ENCODE measurements at places on chromosomes 6 and 20.
A peak's percentile ranks its signal among the peaks of the same experiment; 100 is the strongest.

DNA sequence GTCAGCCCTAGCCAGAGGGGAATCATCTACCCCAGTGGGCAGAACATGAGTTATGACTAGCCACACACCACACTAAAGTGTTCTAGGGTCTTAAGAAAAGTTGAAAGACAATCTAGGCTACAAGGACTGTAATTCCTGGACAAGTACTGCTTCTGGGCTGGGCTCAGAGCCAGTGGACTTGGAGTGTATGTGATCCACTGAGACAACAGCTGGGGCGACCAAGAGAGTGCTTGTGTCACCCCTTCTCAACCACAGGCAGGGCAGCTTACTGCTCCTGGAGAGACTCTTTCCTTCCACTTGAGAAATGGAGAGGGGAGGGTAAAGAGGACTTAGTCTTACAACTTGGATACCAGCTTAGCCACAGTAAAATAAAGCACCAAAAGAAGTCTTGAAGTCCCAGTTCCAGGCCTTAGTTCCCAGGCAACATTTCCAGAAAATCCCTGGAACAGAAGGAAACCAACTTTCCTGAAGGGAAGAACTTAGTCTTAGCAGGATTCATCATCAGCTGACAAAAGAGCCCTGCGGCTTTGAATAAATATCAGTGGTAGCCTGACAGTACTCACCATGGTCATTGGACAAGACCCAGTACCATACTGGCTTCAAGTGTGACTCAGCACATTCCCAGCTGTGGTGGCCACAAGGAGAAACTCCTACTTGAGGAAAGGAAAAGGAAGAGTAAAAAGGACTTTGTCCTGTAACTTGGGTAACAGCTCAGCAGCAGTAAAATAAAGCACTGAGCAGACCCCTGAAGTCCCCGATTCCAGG lies 355.1 kb upstream of the ADGRB3 start:
- no peak for DNase-seq

GRCh38 chr6:155306958-155307357 lies 7.3 kb downstream of the TFB1M start:
- no peak for DNase-seq

DNA sequence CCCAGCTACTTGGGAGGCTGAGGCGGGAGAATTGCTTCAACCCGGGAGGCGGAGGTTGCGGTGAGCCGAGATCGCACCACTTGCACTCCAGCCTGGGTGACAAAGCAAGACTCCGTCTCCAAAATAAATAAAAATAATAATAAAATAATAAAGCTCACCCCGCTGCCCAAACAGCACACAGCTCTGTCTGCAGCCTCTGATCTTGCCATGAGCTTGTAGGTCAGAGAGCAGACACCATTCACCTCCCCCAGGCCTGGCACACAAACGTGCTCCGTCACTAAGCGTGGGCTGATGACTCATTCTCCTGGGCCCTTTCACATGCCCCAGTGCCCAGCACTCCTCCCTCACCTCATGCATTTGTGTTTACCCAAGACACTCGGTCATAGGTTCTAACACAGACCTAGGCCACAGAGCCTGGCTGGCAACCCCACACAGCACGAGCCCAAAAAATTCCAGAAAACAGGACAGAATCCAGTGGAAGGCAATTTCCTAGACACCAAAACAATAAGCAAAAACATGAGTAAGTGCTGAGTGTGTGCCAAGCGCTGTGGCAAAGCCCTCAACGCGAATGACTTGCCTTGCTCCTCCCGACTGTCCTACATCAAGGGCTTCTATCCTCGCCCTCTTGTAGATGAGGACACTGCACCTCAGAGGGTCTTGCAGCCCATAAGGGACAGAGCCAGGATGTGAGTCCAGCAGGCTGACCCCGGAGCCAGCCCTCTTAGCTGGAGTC lies 18.0 kb downstream of the ATP9A start:
- no peak for DNase-seq

DNA sequence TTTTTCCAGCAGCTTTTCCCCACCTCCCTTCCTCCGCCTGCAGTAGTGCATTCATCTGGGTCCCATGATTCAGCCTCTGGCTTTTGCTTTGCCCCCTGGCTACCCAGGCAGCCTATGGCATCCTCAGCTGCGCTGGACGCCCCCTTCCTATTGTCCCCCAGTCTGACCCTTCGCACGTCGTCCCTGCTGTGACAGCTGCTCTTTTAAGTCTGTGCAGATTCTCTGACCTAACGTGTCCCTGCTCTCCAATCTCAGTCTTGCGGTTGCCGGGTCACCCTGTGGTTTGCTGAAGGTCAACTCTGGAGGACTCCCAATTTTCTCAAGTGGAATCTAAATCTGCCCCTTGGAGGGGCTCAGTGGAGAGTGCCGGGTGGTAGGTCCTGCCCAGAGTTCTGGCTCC lies 294.3 kb downstream of the CDC5L start:
- no peak for DNase-seq

GRCh38 chr6:51468704-51469103 lies 618.7 kb downstream of the PKHD1 start:
- DNase-seq, result no peak

- DNase-seq, result no peak
Observed at GRCh38 chr6:109782491-109782999, 91.4 kb downstream of the FIG4 start.

DNA sequence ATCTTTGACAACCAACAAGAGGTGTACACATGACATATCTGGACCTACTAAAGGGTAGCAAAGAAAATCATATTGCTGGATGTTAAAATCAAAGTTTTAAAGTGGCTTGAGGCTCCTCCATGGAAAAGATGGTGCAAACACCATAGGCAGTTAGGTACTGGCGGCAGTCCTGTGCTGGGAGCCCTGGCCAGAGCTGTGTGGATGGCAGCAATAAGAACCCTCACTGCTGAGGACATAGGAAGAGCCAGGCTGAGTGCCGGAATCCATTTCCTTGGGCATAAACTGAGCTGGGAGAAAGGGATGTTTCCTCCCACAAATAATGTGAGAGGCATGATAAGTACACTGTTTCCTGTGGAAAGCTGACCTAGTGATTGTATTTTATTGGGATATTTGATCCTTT lies 89.9 kb downstream of the ARID1B start:
- DNase-seq, result no peak

DNA sequence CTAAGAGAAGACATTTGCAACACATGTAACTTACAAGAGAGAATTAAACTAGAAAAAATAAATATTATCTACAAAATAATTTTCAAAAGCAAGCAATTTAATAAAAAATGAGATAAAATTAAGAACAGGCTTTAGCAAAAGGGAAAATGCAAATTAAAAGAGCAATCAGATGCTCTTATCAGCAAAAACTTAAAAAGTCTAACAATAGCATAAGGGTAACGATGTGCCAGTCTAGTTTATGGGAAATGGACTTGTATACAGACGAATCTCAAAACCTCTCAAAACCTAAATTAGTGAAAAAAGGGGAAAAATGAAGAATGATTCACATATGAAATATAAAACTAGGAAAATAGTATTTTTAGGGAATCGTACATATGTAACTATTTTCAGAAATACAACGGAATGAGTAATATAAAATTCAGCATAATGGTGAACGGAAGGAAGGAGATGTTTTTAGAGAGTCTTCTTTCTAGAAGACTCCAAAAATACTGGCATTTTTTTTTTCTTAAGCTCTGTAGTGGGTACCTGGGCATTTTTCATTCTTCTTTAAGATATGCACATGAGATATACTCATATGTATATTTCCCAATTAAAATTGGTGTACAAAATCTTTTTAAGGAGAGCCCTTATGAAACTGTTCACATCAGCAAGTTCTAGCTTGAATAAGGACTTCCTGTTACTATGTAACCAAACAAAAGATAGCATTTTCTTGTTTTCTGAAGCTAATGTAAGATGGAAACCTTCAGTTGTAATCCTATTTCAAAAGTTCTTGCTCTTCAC lies 927 bp upstream of the MANEA start:
- peak; percentile 24 for DNase-seq

- DNase-seq, result no peak
Observed at GRCh38 chr20:63128367-63128766, 87.6 kb downstream of the YTHDF1 start.
